ENCODE measurements at places on chromosomes 7 and 10.

DNA sequence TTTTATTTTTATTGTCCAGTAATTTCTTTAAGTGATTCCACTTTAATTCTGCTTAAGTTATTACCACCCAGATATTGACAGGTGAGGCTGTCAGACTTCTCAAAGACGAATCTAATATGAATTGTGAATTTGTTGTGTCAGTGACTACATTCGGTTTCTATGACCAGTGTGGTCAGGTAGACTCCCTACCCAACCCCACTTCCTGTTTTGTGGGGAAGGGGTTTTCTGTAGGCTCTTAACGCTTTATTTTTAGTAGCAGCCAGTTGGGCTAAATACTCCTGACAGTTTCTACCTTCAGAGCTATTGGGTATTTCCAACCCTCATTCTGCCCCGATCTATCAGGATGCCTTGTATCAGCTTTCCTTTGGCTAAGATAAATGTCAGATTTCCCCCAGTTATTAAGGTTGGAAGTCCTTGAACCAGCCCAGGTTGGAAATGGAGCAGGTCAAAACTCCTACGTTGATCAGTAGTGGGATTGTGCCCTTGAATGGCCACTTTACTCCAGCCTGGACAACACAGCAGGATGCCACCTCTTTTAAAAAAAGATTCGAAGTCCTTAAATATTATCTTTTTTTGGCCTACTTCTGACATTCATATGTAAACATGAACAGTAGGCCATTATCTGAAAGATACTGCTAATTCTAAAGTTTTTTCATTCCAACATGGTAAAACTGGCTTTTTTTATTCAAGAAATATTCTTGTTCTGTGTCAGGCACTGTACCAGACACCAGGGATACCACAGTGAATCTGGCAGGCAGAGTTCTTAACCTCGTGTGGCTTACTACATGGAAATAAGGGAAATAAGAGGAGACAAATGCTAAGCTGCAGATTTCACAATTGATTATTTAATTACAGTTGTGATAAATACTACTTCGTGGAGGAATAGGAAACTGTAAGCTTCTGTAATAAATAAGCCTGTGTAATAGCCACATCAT, 133.3 kb upstream of the SAMD8 start:
- DNase-seq = no peak

DNA sequence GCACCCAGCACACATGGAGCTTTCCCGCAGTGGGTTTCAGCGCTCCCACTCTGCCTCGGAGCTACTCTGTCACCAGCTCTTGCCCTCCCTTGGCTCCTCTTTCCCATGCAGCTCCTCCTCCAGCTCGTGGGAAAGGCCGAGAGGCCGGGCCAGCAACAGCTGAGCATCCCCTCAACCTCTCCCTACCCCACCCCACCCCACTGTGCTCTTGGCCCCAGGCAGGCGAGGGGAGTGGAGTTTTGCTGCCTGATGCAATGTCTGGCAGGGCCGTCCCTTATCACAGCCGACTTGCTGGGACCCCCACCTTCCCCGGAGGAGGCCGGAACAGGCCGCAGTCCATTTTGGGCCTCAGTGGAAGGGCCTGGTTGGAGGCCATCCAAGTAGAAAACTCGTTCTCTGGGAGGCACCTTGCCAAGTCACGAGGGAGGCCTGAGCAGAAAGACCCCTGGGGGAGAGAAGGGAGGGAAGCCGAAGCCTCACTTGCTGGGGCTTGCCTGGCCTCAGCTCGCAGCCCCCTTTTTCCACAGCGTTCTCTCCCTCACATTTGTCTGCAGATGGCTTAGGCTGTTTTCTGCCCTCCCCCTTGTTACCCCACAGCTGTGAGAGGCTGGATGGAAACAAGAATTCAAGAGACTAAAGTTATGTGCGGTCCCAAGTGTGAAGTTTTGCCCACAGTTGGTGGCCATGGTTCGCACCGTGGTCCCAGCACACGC, 35.3 kb downstream of the CHST3 start:
- no peak for DNase-seq

DNA sequence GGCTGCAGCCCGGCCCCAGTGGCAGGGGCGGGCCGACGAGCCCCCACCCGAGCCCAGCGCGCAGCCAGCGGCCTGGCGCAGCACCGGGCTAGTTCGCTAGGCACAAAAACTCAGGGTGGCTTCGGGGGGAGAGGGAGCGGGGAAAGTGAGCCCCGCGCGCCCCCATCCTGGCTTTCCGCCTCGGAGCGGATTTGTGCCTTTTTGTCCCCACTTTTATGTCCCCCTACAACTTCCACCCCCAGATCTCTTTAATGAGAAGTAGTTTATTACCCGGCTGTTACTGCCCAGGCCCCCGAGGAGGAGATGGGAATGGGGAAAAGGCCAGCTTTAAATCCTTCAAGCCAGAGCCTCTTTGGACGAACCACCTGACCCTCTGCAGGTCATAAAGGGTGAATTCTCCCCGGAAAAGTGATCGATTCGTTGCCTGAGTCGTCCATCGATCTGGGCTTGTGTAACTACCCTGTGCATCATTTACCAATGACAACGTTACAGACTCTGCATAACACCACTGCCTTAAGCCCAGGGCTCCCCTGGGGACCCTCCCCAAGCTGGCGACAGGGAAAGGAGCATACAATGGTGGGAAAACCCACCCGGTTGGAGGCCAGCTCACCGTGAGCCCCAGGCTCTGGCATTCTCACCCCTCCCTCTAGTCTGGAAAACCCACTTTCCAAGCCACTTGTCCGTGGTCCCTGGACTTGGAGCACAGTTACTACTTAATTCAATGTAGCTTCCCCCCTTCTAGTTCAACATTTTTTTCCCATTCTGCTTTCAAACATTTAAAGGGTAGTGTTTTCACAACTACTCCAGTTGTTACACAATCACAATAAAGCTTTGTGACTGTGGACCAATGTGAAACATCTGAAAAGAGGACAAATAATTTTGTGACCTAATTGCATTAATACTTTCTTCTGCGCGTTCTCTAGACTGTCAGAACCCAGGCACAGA, 748 bp upstream of the SH3PXD2A start:
- DNase-seq = no peak

DNA sequence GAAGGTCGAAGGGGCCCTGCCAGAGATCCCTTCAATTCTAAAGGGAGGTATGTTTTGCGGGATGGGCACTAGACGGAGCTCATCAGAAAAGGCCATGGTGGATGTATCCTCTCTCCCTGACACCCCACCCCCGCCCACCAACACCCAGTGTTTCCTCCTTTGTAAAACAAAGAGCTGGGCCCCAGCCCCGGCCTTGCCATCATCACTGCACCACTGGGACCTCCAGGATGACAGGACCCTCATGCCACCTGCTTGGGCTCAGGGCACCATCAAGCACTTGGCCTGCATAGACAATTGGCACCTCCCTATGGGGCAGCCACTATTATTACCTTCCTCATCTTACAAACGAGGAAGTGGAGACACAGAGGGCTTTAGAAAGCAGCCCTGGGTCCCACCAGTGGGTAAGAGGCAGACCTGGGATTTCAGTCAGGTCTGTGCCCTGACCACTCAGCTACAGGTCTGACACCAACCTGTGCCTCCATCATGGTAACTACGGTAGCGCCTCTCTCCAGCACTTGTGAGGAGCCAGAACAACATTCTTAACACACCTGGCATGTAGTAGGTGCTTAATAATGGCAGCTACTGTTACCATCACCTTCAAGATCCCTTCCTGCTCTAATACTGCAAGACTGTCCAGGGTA, 2.0 kb downstream of the CALML3 start:
- DNase-seq = no peak

- no peak for DNase-seq
These were observed 66.1 kb upstream of the PIP4K2A start for GRCh38 chr10:22780474-22780885.

DNA sequence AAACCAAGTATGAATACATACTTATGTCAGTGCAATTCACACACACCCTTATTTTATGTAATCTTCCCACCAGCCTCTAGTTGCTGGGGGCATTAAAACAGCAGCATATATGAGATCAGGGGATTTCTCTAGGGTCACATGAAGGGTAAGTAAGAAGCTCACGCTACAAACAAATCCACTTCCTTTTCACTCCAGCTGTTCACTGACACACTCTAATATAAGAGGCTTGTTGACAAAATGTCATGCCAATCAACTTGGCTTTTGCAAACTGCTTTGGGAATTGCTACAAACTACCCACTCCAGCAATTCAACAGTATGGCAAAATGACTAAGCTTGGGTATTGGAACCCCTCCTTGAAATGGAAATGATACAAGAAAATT, 10.3 kb downstream of the FAM3C start:
- DNase-seq = no peak

- no peak for DNase-seq
These were observed 742.8 kb downstream of the GRID1 start for GRCh38 chr10:85623758-85624157.

DNA sequence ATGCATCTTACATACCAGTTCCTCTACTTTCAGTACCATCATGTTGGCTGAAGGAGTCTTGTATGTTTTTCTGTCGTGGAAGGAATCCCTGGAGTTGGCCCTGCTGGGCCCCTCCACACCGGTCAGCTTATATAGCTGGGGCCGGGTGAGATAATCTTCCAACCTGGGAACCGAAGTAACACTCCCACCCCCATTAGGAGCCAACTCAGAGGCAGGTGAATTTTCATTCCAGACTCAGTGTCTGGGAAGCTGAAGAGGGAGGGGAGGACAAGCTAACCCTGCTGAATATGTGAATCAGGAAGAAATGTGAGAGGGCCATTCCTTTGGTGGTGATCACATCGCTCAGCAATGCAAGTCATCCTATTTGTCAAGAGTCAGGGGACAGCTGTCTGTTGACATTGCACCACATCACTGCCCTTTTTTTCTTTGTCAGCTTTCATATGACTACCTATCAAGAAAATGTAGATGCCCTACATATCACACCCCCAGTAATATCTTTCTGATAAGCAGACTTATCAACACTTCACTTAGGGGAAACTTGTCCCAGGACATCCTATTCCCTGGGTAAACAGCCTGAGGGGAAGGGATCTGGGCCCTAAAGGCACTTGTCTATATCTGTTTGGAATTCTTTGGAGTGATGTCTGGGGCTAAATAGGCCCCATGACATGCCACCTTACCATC, at the start of gene ANKRD1:
Gene ANKRD1, minus strand, starts transcription at position 102 of the 681 bp plus-strand sequence. Its CDS starts 60 bp downstream, at position 42.
- DNase-seq = no peak

All from stimulated activated CD4-positive, alpha-beta T cell treated with anti-CD3 and anti-CD28 coated beads, Interleukin-15, amount 100 ng/mL, for 1 hour (primary cell).